ENCODE measurements at places on chromosomes 11 and 22. TPM values are rescaled to one million over a fixed set of nuclear protein-coding genes. Genes with fewer than 3 reads are reported as not detected.

The MS4A3 gene
- total RNA-seq: not detected

The ARHGEF12 gene
- total RNA-seq: 32.6 TPM

The TIRAP gene
- total RNA-seq: 4.4 TPM

The DSCAML1 gene
- total RNA-seq: 0.05 TPM

The MMP11 gene
- total RNA-seq: 1.3 TPM

The GTSE1 gene
- 9.2 TPM for total RNA-seq

The PTPRCAP gene
- not detected for total RNA-seq

The RIMBP3C gene
- total RNA-seq: not detected

The RASD2 gene
- total RNA-seq: not detected

The MRGPRX3 gene
- total RNA-seq: 0.21 TPM

The LRRC74B gene
- total RNA-seq: not detected

The PITPNM1 gene
- 49.0 TPM for total RNA-seq
